ENCODE measurements at places on chromosomes 3 and 15.

- DNase-seq, result peak; percentile 71
These were observed 1.4 kb upstream of the AP4E1 start for GRCh38 chr15:50906954-50907600.

DNA sequence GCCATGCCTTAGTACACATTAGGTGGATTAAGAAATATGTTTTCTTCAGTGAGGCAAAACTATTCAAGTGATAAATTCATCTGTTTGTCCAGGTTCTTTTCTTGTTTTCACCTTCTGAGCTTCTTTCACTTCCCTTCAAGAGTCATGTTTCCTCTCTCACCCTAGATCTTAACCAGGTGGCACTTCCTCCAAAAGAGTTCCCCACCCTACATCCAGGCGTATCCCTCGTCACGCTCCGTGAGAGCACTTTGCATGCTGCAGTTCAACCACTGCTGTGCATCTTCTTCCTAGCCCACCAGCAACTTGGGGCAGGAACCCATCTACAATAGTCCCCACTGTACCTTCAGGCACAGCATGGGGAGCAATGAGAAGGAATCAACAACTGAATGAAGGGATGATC lies 28.9 kb downstream of the OSBPL10 start:
- no peak for DNase-seq

DNA sequence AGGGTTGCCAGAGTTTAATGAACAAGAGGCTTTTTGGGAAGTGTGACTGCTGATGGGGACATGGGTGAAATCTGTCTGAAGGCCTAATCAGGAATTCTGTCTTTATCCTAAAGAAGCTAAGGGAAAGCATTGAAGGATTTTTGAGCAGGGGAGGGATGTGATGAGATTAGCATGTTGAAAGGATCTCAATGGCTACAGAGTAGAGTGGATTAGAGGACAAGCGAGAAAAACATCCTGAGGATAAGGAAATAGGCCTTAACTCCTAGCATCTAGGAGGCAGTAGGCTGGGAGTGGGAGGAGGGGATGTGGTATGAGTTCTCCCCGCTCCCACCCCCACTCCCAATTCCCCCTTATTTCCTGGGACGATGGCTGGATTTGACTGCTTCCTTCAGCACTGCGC lies 35.1 kb upstream of the SNTN start:
- DNase-seq, result no peak

DNA sequence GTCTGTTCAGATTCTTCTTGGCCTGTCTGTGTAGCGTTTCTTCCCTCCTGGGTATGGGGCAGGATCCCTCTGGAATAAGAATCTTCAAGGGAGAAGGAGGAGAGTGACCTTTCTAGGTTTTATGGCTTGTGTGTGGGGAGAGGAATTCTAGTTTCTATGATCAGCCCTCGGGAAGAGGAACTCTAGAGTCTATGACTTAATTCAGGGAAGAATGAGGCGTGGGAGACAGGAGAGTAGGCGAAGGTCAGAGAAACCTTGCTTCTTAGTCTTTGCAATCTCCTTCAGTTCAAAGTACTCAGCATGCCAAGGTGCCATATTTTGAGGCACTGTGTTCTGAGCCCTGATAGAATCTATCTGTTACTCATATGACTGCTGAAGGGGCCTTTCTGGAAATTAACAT lies 99.2 kb upstream of the C3orf80 start:
- no peak for DNase-seq

DNA sequence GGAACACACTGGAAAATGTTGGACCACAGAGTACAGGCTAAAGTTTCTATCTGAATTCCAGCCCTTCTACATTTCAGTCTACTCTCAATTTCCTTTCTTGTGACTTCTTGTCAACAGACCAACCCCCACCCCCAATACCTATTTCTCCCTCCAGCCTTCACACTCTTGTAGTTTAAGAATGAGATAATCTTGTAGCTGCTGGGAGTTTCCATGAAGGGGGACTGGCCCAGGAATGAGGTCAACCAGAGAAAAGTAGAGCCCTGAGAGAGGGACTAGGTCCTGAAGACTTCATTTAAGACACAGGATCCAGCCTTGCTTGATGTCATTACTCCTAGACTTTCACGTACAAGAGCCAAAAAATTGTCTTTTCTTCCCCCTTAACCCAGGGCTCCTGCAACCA lies 29.5 kb upstream of the FAM107A start:
- no peak for DNase-seq

- DNase-seq, result no peak
These were observed 86.9 kb downstream of the ATP10A start for GRCh38 chr15:25776071-25776746.

GRCh38 chr15:80055933-80056332 lies 3.5 kb upstream of the ZFAND6 start:
- no peak for DNase-seq

DNA sequence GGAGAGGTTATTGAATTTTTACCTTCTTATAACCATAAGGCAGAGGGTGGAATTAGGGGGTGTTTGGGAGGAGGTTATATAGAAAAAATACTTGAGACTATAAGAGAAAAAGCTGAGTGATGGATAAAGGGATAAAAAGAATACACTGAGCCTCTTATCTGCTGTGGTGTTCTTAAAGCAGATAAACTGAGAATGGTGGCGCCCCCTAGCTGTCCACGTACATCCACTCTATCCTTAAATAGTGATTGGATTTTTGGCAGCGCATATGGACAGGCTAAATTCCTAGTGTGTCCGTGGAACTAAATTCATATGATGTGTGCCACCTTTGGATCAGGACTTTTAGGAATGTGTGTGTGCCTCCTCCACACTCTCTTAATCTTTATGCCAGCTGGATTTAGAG lies 121.1 kb downstream of the OXSM start:
- DNase-seq, result peak; percentile 16

DNA sequence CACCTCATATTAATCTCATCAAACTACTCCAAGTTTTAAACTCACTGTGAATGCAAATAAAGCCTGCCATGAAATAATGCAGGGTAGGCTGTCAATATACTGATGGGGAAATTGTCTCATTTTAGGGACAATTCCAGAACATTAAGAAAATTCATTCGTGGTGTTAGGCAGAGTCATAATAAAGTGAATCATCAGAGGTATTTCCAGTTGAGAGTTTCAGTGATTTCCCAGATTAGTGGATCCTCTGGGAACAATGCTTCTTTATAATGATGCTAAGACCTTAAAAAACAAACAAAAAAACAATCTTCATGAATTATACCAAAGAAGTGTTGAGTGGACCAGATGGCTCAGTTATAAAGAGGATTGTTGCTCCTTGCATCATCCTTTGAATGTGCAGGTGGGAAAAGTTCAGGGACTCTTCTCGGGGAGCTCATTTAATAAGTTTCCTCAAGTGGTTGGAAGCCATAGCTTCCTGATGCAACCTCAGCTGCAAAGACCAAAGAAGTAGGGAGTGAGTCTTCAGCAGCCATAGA lies 360.9 kb upstream of the TRIM42 start:
- DNase-seq, result no peak

DNA sequence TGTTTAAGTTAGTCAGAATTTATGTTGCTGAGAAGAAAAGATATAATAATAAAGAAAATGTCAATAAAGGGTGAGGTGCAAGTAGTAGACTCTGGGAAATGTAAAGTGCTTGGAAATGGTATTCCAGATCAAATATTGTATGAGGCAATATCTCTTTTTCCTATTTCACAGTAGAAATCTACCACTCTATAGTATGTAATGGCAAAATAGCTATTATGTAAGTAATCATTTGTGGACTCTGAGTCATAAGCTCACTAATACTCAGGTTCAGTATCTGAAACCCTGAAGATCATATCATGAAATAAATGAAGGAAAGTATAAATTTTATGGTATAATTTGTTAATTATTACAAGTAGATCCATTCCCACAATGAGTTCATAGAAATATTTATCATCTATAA lies 322.1 kb downstream of the PYDC2 start:
- DNase-seq, result no peak

GRCh38 chr3:104546301-104546700 lies 820.4 kb upstream of the ALCAM start:
- no peak for DNase-seq

- no peak for DNase-seq
These were observed 16.8 kb downstream of the PLXNB1 start for GRCh38 chr3:48413086-48413485.

DNA sequence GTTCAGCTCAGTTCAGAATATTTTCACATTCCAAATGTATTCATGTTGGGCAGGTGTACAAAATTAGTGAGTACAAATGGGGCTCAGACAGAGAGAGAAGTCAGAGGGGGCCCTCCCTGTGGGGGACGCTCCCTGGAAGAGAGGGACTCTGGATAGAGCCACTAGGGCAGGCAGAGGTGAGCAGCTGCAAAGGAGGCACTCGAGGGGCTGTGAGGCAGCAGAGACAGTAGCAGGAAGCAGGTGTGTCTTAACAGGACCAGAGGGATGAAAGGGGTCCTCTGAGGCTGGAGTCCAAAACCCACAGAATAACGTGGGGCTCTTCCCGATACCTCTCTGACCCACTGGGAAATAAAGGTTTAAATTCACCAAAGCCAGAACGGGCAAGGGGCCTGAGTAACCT lies 127.1 kb downstream of the MEGF11 start:
- no peak for DNase-seq

DNA sequence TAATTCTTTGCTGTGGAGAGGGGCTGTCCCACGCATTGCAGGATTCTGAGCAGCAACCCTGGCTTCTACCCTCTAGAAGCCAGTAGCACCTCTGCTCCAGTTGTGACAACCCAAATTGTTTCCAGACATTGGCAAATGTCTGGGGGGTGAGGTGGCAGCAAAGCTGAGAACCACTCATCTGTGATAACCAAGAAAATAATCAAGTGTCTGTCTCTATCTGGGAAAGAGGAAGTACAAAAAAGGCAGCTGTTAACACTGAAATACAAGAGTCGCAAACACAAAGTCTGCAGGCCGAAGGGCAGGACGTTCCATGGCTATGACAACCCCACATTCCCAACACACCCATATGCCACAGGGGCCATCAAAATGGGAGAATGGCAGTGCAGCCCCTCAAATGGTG lies 42.2 kb upstream of the GNB5 start:
- DNase-seq, result no peak

DNA sequence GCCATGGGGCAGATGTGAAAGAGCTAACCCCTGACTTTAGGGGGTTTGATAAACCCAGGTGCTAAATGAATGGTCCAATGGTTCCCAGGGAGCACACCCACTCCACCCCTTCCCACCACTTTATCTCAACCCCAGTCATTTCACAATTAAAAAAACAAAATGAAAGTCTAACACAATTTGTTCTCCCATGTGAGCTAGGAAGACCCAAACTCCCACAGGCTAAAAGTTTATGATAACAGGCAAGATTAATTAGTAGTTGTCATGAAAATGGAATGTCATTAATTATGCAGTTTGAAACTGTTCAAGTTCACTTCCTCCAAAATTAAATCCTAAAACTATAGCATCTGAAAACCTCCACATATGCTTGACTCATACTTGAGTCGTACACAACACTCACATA lies 63.3 kb upstream of the TPM1 start:
- DNase-seq, result no peak

- DNase-seq, result no peak
These were observed 44.3 kb upstream of the FGD5 start for GRCh38 chr3:14774431-14774830.

- no peak for DNase-seq
These were observed 7.7 kb upstream of the GOLGB1 start for GRCh38 chr3:121757087-121757811.

- no peak for DNase-seq
These were observed 24.2 kb upstream of the LXN start for GRCh38 chr3:158696618-158697017.

DNA sequence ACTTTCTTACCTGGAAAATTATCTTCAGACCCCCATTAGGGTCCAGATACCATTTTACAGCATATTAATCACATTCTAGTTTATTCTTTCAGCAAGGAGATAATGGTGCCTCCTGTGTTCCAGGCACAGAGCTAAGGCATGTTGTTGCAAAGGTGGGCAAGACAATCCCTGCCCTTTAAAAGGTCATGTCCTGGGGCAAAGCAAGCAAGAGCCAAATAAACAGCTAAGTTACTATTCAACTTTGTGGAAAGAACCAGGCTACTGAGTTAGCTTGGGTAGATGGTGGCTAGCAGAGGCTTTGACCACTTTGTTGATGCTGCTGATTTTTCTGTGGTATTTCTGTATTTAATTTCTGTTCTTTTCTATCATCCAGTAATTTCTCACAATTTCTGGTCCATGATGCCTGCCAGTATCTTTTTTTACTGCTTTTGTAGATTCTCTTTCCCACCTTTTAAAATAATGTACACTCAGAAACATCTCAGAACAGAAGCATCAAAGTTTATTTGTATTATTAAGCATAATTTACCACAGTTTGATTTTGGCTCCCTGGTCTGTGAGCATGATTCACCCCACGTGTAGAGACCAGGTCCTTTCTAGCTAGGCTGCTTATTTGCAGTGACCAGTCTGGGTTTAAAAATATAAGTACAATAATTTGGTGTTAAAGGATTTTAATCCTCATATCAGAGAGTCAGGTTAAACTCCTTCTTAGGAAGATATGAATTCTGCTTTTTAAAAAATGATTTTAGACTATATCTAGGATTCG lies 71.5 kb downstream of the LRRC28 start:
- DNase-seq, result no peak

DNA sequence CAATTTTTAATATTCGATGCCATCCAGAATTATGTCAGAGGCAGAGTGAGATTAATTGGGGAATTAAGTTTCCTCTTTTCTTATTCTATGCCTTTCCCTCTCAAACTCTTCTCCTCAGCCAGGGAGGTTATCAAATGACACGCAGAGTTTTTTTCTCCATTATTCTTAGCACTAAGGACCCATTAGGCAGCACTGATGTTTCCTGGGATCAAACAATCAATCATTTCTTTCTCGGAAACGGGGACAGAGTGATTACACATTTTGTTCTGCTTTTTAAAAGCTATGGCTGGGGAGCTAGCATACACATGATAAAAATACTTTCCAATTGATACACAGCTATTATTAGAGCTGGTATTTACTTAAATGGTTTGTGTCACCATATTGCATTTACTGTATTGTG lies 35.3 kb upstream of the PSMD6 start:
- no peak for DNase-seq

GRCh38 chr3:196186651-196187573 lies 24.3 kb downstream of the ZDHHC19 start:
- no peak for DNase-seq

DNA sequence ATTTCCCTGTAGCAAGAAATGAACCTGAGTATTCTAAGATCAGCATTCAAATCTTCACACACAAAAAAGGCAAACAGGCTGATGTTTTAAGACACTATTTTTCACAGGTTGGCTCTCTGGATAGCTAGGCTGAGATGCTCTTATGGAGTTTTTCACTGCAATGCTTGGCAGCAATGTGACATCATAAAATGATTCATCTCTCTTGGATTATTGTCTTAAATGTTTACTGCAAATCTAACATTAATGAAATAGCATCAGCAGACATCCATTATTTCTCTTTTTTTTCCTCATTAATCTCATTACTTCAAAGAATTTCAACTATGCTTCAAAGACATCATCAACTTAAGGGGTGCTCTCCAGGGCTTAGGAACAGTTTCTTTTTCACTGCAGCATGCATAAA lies 23.6 kb upstream of the SSUH2 start:
- no peak for DNase-seq

- DNase-seq, result no peak
These were observed 63.2 kb downstream of the PDE8A start for GRCh38 chr15:85044894-85045293.
